ENCODE measurements at places on chromosomes 12 and 14.

DNA sequence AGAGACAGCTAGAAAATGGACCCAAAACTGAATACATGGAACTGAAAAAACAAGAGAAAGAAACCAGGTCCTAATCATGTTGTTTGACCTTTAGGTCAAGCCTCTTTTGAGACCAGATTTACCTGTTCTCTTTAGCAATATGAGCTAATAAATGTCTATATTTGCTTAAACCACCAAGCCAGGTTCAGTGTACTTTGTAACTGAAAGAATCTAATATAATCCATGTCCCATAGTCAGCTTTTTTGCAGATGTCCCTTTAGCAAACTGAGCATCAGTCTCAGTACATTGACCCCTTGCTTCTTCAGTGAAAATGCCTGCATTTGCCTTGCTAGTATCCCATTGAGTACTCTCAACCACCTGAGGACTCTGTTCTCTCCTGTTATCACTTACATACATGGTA is 61.7 kb downstream of the PLCZ1 start:
- DNase-seq = no peak

DNA sequence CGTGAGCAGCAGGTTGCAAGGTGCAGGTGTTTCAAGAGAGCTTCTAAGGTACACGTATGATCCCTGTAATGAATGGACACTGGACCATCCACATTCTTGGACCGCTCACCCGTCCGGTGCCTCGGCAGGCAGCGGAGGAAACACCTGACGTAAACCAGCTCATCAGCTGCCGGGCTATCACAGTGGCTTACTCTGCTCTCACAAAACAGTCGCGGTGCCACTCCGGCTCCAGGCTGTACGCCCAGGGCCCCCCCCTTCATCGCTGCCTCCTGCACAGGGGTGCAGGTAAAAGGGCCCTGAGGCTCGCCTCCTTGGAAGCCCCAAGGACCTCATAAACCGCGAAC is 436 bp downstream of the VPS33A start:
- DNase-seq = no peak

DNA sequence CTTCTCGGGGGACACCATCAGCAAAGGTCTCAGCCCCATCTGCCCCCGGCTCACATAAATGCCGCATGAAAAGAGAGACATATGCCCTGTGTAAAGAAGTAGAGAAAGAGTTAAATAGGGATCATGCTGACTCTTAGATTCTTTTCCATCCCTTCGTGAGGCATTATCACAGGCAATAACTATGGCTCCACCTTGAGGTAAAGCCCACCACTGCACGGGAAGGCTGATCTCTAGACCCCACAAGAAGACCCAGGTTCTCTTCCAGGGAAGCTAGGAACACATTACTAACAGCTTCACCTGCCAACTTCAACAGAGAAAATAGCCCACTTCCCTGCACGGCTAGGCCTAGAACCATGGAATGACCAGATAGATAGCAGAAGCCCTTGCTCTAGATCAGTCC is 14.1 kb upstream of the NOP2 start:
- DNase-seq = no peak

DNA sequence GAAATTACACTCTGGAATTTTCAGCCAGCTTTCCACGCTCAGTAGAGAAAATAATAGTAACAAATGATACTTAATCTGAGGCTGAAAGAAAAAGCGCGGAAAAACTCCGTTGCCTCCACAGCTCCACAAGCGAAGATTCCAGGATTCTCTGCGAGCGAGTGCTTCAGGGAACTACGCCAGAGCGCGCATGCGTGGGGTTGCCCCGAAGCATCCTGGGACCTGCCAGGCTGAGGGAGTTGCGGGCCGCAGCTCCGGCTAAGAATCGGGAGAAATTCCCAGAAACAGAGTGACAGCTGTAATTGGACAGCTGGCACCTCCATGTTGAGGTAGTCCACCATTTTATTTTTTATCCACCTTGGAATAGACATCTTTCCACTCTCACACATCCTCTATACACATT is 12.0 kb upstream of the TTC5 start:
- DNase-seq = no peak

GRCh38 chr12:27064397-27065342 is 17.7 kb downstream of the C12orf71 start:
- no peak for DNase-seq

- DNase-seq = no peak
Measured at GRCh38 chr14:74977164-74977900, 21.9 kb upstream of the PGF start.

- DNase-seq = no peak
Measured at GRCh38 chr12:98483621-98484503, 31.5 kb upstream of the TMPO start.

- DNase-seq = no peak
Measured at GRCh38 chr12:124259154-124260066, 35.5 kb upstream of the RFLNA start.

GRCh38 chr12:111454716-111455447 is 49.2 kb downstream of the SH2B3 start:
- no peak for DNase-seq

DNA sequence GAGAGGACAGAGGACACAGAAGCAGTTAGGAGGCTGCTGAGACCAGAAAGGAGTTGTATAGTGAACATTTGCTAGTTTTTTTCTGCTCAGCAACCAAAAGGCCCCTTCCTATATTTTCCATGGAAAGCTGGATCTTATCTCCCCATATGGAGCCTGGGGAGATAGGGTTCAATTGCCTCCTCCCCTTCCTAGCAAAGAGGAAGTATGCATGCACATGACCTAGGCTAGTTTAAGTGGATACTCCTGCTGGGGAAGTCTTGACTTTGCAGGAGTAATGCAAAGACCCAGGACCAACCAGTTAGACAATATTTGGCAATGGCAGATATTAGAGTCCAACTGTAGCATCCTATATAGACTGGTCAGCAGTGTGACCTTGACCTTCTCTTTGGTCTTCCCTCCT is 15.1 kb downstream of the CHD8 start:
- no peak for DNase-seq

DNA sequence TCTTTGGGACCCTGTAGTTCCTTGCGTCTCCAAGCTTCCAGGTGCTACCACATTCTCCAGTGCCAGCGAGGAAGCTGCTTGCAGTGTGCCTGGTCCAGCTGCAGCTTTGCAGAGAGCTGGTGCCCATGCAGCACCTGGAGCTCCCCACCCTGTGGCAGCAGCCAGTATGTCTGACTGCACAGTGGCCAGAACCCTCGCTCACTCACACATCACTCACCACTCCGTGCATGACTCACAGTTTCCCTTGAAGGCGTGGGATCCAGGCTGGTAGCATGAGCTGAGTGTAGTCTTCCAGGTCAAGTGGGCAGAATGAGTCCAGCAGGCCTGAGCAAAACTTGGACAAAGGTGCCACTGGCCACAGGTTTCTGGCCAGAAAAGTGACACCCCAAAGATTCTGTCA is 33.6 kb downstream of the SDR9C7 start:
- no peak for DNase-seq

DNA sequence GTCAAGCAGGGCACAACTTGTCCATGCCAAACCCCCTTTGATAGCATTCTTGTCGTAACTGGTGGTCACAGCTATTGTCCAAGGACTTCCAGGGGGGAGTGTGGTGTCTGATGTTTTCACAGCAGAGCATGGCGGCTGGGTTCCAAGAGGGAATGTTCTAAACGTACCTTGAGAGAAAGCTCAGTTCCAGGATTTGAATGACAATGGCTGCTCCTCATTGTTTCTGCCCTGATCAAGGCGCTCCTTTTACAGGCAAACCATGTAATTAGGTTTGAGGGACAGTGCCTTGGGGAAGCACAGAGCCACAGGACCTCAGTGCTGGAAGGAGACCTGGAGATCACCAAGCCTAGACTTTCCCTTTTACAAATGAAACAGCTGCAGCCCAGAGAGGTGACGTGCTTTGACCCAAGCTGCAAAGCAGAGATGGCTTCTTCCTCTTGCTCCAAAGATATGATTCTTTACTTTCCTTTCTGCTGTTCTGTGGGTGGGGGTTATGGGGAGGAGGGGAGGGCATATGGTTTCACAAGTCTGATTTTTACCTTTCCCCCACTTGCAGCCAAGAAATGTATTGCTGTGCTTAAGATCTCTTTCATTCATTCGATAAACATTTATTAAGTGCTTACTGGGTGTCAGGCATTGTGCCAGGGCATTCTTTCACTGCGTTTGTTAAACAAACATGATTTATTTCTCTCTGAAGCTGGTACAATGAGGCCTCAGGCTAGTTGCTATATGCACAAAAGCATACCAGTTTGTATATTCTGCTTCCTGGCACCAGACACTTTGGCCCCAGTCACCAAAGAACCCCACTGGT is 172.8 kb downstream of the KTN1 start:
- no peak for DNase-seq

DNA sequence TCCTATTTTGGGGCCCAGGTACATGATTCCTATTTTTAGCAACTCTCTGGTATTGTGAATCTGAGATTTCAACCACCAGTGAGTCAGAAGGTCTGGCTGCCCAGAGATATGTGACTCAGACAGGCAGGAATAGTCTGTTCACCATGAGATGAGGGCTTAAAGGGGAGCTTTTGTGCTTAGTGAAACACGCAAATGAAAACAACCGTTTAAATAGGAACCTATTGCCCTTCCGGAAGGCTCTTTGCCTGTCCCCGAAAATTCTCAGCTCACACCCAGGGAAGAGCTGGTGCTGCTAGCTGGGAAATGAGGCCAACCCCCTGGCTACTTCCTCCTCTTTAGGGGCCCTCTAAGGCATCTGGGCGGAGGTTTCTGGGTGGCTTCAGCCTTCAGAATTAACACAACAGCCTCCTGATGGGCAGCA is 283.6 kb downstream of the CACNA1C start:
- DNase-seq = no peak

DNA sequence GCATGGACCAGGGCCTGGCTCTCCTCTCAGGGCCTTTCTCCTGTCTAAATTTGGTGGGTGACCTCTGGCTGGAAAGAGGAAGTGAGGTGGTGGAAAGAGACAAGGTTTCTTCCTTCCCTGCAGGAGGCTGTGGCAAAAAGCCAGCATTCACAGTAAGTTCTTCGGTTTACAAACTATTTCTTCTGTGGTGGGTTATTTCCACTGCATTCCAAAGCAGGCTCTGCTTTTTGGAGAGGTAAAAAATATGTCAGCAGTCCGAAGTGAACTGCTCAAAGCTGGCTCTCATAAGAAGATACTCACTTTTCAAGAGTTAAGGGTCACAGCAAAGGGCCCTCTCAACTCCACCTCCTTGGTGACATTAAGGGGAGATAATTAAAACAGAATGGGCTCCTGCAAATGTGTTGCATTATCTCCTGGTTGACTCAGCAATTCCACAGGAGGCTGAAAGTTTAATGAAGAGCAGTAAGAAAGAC is 48.9 kb upstream of the POC1B start:
- no peak for DNase-seq

GRCh38 chr12:65192963-65193516 is 23.7 kb downstream of the LEMD3 start:
- no peak for DNase-seq
